ENCODE measurements at places on chromosomes 13 and 19.

DNA sequence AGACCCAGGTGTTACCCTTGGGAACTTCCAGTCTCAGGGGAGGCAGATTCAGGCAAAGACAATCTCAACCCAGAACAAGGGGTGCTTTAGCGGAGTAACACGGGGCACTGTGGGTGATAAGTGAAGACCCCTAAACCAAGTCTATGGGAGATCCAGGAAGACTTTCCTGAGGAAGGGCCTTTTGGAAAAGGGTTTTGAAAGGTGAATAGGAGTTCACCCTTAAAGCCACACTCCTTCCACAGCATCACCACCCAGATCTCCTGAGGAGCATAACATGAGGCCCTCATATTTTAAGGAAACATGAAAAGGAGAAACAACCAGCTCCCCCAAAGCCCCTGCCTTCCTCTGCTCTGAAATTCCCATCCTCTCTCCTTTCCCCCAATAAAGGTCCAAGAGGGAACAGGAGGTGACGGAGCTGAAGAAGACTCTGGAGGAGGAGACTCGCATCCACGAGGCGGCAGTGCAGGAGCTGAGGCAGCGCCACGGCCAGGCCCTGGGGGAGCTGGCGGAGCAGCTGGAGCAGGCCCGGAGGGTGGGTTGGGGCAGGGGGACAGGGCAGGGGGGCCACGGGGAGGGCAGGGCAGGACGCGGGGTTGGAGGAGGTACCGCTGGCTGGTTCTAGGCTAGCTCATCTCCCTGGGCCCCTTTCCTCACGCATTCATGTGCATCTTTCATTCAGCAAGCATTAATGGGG is 52.7 kb downstream of the KCNC3 start:
- no peak for DNase-seq

DNA sequence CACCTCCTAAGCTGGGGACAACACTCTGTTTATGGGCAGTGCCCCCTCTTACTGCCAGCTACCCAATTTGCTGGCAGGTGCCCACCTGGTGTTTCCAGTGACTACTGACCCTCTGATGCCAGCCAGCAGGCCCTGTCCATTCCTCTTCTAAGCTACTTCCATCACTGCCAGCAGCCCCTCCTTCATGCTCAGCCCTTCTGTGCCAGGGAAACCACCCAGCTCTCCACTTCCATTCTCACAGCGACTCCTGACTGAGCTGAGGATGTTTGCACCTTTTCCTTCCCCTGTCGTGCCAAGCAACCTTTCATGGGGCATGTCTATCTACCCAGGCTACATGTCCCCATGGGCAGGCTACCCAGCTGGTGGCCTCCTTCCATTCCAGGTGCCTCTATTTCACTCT is 24.0 kb upstream of the ZNF492 start:
- no peak for DNase-seq

DNA sequence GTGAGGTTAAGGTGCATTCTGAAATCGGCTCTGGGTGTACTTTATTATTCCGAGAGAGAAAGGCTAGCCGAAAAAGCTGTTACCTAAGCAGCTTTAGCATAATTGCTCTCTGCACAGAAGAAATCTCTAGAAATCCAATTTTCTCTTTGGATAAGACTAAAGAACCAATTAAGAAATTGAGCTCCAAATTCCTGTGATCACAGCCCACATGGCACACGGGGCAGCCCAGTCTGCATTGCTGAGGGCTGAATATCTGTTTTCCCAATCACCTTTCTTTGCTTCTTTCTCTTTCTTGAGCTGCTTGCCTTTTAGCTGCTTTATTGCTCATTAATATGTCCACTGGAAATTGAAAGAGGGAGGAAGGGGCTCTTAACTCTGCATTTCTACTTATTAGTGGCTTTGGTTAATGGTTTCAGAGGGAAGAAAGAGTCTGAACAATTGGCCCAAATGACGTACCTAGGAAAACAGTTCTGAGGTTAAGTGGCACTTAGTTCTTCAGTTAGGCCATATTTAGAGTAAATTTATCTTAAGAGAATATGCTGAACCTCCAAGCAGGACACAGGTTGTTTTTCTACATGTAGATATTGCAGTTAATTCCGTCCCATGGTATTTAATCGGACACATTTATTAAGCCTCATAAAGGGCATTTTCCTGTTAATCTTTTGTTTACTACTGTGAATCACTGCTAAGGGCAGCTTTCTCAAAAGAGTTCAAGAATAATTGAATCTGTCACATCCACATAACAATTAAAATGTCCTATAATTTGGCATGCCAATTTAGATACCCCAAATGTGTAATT is 265.7 kb downstream of the ABCC4 start:
- peak; percentile 74 for DNase-seq

DNA sequence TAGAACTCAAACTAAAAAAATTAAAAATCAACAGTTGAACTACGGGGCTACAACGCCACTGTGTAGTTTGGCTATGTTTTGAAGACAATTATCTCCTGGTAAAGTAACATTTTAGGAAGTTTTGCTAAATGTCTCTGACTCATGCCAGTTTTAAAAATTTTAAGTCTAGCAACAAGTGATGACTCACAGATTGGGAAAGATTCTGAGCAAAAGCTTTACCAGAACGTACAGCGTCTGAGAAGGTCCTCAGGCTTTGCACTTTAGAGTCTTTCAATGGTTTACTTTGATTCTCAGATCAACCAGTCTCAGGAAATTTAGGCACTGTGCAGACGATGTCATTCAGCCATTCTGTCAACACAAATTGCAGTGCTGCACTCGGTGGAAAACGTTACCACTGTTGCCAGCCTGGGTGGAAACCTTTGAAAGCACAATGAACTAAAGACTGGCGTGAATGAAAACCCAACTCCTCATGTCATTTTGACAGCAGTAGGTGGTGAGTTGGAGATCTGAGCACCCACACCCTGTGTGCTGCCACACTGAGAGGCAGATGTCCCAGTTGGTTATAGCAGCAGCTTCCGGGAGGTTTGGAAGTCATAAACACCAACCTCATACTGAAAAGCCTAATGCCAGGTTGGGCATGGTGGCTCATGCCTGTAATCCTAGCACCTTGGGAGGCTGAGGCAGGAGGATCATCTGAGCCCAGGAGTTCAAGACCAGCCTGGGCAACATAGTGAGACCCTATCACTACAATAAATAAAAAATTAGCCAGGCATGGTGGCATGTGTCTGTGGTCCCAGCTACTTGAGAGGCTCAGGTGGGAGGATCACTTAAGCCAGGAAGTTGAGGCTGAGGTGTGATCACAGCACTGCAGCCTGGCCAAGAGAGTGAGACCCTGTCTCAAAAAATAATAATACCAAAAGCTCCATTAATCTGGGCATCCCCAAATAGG is 6.3 kb upstream of the WTIP start:
- DNase-seq, result no peak

DNA sequence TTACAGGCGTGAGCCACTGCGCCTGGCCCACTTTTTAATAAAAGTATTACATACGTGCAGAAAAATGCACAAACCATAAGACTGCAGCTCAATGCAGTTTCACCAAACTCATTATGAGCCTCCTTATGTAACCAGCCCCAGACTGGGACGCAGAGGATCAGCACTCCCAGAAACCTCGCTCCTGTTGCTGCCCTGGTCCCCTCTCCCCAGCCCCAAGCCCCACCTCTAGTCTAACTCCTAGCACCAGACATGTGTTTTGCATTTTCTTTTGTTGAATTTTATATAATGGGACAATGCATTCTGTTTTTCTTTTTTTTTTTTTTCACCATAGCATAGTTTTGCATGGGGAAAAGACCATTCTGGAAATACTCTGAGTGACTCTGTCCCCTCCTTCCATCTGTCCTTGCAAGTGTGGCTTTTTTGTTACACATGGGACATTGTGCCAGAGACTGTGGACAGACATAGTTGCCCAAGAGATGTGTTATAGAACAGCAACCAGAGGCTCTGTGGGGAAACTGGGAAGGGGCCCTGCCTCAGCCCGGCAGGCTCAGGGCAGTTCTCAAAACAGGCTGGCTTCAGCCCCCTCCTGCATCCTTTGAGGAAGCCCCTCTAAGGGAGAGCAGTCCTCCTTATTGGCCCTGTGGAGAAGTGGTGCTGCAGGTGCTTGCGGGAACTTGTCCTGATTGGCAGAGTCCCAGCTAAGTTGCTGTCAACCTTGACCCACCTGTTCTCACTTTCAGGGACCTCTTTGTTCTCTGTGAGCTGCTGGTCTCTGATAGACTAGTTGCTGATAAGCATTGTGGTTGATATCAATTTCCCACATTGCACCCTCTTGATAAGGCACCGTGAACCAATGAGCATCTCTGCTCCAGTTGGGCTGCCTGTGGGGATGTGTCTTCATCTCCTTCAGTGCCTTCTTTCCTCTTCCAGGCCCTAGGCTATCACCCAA is 13.8 kb upstream of the OLFM4 start:
- no peak for DNase-seq

GRCh38 chr13:79227418-79227817 is 178.6 kb downstream of the RBM26 start:
- no peak for DNase-seq

DNA sequence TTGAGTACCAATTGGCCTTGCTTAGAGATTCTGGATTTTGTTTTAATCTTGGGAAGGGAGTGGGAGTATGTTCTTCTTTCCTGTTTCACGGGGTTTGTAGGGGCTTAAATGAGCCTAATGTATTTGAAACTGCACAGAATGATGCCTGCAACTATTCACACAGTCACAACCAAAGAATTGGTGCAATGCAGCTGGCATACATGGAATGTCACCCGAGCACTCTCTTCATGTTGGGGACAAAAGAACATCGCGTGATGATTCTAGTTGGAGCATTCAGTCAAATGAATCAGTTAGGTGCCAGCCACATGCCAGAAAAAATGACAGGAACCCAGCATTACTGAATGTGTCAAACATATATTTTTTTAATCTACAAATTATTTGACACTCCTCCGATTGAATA is 22.1 kb downstream of the STARD13 start:
- no peak for DNase-seq

- no peak for DNase-seq
Observed at GRCh38 chr19:11088506-11089253, 583 bp upstream of the LDLR start.

DNA sequence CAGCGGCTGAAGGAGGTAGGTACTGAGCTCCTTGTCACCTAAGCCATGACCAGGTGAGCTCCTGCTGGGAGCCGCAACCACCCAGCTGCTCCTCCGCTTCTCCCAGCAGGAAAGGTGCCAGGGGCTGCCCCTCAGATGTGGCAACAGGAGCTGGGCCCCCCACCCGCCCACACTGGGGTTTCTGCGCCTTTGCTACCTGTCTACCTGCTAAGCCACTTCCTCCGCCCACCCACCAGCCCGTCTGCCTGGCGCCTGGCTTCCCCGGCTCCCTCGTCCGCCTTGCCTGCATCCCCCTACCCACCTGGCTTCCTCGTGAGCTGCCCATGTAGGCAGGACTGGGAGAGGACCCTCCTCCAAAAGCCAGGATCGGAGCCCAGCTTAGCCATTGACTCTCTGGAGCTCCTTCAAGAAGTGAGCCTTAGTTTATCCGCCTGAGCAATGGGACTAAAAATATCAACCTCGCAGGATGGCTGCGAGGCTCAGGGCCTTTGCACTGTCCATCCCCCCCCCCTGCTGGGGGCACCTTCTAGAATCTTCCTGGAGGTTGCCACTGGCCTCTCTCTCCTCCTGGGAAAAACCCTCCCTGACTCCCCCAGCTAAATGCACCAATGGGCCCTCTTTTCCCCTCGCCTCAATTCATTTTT is 55.8 kb upstream of the KLF2 start:
- no peak for DNase-seq

GRCh38 chr13:41916173-41916954 is 44.5 kb downstream of the VWA8 start:
- no peak for DNase-seq

GRCh38 chr13:89763005-89763404 is 1584.5 kb upstream of the MIR17HG start:
- DNase-seq, result no peak

DNA sequence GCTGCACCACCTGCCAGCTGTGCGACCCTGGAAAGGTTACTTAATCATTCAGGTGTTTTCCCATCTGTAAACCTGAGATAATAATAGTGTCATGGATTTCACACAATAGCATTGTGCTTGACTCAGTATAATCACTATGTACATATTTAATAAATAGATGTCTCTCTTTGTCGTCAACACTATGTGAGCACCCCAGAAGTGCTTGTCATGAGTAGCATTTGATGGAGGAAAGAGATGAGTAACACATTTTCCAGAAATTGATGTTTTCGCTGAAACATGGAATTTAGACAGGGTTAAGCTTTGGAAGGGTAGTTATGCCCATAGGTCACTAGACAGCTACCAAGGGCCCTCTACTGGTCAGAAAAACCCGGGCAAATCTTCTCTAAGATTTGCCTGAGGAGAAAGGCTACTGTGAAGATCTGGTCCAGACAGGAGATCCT is 9.5 kb upstream of the MBNL2 start:
- peak; percentile 69 for DNase-seq

DNA sequence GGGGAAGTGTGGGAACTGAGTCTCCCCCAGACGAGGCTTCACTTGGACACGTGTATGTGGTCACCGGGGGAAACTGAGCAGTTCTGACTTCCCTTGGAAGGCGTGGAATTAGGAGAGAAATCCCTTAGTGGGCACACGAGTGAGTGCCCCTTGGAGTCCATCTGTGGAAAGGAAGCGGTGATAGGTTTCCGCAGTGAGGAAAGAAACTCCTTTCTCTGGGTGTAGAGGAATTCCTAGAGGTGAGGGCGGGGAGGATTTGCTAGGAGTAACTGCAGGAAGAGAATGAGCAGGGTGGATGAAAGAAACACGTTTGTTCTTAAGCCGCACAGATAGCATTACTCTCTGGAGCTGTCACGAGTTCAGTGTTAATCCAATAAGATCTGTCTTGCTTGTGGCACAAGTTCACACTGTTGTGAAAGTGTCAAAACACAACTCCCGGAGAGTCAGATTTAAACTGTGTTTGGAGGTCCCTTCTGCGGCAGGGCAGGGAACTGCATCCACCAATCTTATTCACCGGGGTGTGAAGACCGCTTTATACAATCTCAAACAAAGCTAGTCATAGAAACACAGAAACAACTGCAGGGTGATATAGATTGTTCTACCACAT is 1.2 kb downstream of the KL start:
- peak; percentile 28 for DNase-seq

GRCh38 chr13:113802090-113802531 is 43.1 kb downstream of the TMEM255B start:
- peak; percentile 90 for DNase-seq

DNA sequence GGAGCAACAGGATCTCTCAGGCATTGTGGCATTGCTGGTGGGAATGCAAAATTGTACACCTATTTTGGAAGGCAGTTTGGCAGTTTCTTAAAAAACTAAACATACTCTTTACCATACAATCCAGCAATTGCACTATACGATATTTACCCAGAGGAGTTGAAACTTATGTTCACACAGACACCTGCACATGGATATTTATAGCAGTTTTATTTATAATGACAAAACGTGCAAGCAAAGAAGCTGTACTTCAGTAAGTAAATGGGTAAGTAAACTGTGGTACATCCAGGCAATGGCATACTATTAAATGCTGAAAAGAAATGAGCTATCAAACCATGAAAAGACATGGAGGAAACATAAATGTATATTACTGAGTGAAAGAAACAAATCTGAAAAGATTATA is 71.6 kb upstream of the UBAC2 start:
- DNase-seq, result no peak

All from WERI-Rb-1 (cell line).